Stimulated activated CD8-positive, alpha-beta memory T cell treated with anti-CD3 and anti-CD28 coated beads, Interleukin-2, amount 100 ng/mL, for 48 hours (primary cell): ENCODE measurements at places on chromosomes 16 and 17.

- no peak for DNase-seq
These were observed 1.1 kb upstream of the XYLT1 start for GRCh38 chr16:17471719-17472461.

- peak; percentile 34 for DNase-seq
These were observed 213.9 kb downstream of the MRTFB start for GRCh38 chr16:14284930-14285512.

DNA sequence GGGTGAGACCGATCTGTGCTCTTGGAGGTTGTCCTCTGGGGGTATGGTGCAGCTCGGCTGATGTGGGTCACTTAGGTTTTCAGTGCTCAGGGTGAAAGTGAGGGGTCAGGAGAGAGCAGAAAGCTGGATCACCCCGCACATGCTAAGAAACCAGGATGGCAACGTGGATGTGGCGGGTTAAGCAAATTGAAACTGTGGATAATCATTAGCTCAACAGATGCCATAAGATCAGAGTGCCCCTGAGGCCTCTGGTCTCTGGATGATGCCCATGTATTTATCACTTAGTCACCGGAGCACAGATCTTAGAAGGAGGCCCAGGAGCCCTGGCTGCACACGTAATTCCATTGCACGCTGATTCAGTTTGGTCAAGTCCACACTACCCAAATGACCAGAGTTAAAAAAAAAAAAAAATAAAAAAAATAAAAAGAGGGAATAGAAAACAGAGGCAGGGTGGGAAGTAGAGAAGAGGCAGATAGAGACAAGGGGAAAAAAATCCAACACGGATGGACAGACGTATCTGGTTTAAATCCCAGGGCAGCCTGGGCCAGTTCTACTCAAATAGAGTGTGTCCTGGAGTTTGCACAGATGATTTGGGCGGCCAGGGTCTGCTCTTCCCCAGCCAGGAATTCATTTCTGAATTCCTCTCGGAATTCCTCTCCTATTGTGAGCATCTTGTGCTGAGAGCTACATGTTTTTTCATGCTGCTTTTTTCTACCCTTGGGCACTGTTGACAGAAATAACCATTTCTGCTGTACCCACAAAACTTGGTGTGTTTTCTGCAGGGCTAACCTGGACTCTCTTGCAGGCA is 378.3 kb downstream of the CPPED1 start:
- no peak for DNase-seq

DNA sequence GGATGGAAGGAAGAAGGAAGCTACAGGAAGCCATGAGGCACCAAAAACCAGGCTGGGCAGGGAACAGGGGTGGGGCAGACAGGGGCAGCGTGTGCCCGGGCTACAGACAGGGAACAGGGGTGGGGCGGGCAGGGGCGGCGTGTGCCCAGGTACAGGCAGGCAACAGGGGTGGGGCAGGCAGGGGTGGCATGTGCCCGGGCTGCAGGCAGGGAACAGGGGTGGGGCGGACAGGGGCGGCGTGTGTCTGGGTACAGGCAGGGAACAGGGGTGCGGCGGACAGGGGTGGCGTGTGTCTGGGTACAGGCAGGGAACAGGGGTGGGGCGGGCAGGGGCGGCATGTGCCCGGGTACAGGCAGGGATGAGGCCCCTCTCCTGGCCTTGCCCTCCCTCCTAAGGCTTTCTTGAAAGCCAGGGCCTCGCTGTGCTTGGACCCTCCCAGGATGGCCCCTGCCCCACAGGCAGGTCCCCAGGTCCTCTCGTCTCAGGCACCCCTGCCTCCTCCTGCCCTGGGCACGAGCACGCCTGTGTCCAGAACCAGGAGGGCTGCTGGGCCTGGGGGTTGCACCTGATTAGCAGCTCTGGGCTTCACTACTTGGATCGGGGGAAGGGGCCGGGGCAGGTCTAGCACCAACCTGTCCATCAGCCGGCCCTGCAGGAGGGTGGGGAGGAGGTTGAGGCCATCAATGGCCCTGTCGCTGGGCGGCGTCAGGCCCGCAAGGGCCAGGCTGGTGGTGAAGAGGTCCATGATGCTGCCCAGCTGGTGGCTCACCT is 14.5 kb upstream of the APRT start:
- no peak for DNase-seq

DNA sequence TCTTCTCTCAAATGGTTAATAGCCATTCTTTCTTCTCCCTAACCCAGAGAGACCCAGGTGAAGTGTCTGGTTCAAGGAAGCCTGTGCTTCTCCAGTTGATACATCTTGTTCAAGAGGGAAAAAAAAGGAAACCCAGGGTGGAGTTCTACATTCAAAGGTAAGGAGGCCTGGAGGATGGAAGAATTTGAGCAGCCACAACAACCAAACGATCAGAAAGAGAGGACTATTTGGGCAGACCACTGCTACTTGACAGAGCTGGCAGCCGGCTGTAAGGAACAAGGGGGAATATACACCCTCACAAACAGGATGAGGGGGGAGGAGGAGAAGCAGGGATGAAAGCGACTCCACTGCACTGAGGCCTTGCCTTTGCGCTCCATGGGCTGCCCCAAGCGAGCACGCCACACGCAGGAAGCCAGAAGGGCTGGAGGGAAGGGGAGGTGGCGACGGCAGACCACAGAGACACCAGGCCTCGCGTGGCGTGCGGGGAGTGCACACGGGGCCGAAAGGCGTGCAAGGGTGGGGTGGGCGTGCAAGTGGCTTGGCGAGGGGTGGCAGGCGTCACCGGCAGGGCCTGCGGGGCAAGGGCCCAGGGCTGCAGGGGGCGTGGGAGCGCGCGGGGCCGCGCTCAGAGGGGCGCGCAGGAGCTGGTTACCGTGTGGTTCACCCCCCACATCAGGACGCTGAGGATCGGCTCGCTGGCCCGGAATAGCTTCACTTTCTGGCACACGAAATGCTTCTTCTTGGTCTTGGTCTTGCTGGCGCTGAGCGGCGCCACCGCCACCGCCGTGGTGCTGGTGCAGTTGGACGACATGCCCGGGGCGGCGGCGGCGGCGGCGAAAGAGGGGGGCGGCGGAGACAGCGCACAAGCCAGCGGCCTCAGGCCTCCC is 499 bp downstream of the PIP4K2B start:
- DNase-seq = peak; percentile 32

DNA sequence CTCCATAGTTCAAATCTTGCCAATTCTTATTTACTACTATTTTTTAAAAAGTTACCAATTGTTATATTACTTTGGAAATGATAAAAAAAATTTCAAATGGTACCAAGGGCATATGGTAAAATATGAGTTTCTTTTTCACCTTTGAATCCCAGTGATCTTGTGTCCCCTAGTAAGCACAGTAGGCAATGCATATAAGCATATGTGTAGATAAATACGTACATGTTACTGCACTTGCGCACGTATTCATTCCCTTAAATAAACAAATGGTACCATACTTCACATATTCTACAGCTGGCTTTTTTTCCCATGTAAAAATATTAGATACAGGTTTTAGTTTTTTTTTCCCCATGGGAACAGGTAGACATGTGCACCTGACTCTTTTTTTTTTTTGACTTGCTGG is 27.6 kb downstream of the HEATR9 start:
- no peak for DNase-seq

DNA sequence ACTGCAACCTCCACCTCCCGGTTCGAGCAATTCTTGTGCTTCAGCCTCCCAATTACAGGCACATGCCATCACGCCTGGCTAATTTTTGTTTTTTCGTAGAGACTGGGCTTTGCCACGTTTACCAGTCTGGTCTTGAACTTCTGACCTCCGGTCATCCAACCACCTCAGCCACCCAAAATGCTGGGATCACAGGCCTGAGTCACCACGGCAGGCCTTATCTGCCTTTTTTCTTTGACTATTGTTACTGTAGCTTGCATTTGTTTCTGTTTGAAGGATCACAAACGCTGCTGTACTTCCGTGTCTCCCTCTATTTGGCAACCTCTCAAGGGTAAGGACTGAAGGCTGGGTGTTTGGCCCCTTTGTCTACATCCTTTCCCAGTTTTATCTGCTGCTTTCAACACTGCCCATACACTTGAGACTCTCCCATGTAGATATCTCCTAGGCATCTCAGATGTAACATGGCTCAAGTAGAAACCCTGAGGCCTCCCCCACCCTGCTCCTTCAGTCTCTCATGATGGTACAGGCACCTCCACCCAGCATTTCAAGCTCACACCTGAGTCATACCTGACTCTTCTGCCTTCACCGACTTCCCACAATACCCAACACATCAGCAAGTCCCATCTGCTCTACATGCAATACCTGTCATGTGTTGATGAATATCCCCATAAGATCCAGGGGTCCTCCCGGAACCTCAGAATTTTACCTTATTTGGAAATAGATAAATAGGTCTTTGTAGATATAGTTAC is 219.0 kb downstream of the CPPED1 start:
- DNase-seq = no peak

DNA sequence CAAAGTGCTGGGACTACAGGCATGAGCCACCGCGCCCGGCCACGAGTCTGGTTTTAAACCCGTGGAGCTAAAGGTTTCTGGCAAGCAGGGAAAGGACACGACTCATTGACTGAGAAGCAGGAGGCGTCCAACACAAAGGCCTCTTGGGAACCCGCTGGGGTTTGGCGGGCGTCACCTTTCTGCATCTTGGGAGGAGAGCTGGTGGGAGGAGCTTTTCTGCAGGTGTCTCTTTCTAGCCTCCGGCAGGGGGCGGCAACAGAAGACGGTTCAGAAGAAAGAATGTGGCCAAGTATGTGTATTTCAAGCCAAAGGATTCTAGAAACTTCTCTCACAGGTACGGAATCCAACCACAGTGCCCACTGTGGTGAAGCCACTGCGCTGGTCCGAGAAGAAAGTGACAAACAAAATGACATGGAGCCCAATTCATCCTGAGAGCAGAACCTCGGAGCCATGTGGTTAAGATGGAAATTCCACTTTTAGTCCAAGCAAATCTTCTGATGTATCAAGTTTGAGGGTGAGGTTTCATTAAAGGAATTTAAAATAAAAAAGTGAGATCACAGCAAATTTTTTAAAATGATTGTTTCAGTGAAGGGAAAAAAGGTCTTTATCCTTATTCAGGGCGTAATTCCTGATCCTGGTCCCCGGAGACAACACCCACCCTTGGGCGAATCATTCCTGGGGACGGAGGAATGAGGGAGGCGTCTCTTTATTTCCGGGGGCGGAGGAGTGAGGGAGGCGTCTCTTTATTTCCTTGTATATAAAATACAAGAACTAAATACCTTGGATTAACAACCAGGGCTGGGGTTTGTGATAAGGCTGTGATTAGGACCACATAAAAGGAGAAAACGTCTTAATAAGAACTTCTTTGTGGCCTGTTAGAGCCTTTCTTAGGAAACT is 97.6 kb downstream of the MRM3 start:
- DNase-seq = peak; percentile 27

GRCh38 chr16:30780021-30780420 is 7.0 kb downstream of the ZNF629 start:
- DNase-seq = no peak

GRCh38 chr17:9936095-9936494 is 31.0 kb upstream of the RCVRN start:
- no peak for DNase-seq

- DNase-seq = no peak
These were observed 1496.7 kb downstream of the CDH11 start for GRCh38 chr16:63625126-63625525.

- DNase-seq = no peak
These were observed 12.5 kb upstream of the LYRM9 start for GRCh38 chr17:27905447-27906225.

GRCh38 chr16:56967733-56968132 is 6.0 kb downstream of the CETP start:
- DNase-seq = no peak

DNA sequence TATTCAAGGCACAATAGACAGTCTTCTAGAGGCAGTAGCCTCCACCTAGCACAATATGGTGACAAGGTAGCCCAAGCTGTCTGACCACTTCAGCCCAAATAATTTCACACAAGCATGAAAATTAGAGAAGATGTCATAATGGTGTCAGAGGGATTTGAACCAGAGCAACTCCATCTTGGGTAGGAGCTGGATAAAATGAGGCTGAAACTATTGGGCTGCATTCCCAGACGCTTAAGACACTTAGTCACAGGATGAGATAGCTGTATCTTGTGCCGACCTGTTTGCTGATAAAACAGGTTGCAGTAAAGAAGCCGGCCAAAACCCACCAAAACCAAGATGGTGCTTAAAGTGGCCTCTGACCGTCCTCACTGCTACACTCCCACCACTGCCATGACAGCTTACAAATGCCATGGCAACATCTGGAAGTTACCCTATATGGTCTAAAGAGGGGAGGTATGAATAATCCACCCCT is 192.6 kb downstream of the CPPED1 start:
- no peak for DNase-seq

DNA sequence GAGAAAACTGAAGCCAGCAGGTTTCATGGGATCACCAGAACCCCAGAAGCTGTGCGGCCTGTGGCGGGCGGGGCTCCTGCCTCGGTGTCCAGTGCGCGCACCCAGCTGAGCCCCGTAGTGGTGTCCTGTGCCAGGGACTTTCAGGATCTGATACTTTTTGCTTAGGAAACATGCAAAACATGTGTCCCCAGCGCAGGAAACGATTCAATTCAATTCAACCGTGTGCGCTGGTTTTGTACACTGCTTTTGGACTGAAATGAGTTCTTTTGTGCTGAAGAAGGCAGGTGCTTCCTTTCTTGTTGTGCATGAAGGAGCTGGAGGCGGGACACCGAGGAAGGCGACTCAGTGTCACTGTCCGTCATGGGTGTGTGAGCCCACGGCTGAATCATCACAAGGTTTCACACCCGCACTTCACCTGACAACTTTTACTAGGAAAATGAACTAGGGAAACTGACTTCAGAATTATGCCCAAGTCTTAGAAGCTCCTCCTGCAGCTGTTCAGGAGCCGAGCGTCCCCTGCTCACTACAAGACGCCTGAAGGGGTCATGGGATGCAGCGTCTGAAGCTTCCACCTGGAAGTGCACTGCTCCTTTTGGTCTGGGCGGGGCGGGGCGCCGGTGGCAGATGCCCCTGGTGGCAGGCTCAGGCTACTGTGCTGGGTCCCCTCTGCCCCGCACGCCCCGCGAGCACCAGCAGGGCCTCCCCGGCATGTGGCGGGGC is 31.4 kb upstream of the ZNF750 start:
- DNase-seq = no peak

GRCh38 chr16:4505356-4506147 is 29.4 kb downstream of the HMOX2 start:
- DNase-seq = peak; percentile 49

DNA sequence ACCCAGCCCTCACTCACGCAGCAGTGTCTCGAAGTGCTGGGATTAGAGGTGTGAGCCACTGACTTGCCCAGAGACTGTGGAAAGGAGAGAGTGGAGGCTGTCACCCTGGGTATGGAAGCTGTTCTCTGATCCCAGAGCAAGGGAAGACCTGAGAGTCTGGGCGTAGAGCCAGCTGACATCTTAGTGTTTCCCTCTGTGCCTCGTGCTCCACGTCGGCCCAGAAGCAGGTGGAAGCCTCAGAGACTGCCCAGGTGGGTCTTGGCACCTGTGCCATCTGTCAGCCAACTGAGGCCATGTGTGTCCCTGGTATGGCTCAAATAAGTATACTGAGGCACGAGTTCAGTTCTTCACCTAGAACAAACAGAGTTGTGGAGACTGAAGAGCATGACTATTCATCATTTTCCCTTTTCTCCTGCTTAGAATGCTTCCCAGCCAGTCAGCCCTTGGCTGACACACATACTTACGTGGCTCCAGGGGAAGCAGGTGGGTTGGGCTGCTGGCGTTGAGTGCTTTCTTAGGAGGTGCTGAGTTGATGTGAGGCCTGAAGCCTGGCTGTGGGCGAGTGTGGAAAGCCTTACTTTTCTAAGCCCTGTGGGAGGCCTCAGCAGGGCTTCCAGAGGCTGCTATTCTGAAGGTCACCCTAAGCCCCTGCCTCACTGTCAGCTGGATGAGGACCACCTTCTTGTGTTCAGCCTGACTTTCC is 8.1 kb downstream of the CTRL start:
- no peak for DNase-seq

- no peak for DNase-seq
These were observed 65.6 kb downstream of the CRISPLD2 start for GRCh38 chr16:84885342-84885910.
